ENCODE measurements at places on chromosomes 1 and 21. TPM values are rescaled to one million over a fixed set of nuclear protein-coding genes. Genes with fewer than 3 reads are reported as not detected.
A peak's percentile ranks its signal among the peaks of the same experiment; 100 is the strongest.

NIT1 gene
- total RNA-seq = 81.5 TPM

DNA sequence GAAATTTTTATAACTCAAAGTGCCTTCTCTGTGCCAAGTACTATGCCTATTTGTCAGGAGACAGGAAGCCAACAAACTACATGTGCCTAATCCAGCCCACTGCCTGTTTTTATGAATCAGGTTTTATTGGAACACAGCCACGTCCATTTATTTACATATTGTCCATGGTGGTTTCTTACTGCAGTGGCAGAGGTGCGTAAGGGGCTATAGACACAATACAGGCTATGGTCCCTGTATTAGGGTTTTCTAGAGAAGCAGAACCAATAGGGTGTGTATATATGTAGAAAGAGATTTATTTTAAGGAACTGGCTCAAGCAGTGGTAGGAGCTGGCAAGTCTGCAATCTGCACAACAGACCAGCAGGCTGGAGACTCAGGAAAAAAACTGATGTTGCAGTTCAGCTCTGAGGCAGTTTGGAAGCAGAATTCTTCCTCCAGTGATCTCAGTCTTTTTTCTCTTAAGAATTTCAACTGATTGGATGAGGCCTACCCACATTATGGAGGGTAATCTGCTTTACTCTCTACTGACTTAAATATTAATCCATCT lies 15.4 kb downstream of the PPIE start:
- DNase-seq = no peak

GRCh38 chr1:16621300-16621658 lies 7.9 kb upstream of the NBPF1 start:
- DNase-seq = no peak

- DNase-seq = peak; percentile 65
Observed at GRCh38 chr1:81802707-81803430, 2.1 kb downstream of the ADGRL2 start.

GRCh38 chr1:173568483-173568882 lies 34.4 kb downstream of the SLC9C2 start:
- no peak for DNase-seq

U2AF1 gene
- total RNA-seq = 30.3 TPM

- DNase-seq = no peak
Observed at GRCh38 chr1:200332716-200333115, 77.1 kb downstream of the ZNF281 start.

KDF1 gene
- total RNA-seq = 14.6 TPM

- DNase-seq = peak; percentile 98
Observed at GRCh38 chr1:159900086-159900680, at the start of gene CFAP45. Gene CFAP45, minus strand, starts transcription at chr1:159900165. Its CDS starts 67 bp downstream, at chr1:159900098.

DNA sequence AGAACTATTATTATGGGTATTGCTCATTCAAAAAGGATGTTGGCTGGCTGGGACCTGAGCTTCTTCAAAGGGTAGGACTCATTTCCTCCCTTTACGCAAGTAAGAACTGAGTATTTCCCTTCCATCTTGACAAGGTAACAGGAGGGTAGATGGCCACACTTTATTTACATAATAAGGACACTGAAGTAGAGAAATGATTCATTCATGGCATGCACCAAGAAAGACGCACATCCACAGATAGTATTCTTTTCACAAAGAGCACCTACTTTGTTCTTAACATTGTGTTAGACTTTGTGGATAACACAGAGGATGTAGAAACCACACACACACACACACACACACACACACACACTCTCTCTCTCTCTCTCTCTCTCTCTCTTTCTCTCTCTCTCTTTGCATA lies 82.9 kb downstream of the FAM78B start:
- no peak for DNase-seq

Measured in H7 (cell line).